ENCODE measurements at places on chromosomes 4 and X.

DNA sequence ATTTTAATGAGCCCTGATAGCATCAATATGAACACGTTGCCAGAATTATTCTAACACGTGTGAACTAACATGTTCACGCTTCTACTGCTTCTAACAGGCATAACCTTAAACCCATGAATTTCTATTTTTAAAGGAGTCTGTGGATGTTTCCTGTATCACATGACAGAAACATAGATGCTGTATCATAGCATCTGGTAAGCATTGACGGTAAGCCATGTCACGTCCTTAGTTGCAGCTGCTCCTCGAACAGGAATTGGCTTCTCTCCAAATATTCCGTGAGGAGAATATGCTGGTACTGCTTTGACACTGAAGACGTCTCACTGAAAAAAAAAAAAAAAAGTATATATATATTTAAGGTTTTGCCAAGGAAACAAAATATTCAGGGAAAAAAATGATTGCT, 105.1 kb upstream of the MXRA5 start:
- DNase-seq, result no peak

DNA sequence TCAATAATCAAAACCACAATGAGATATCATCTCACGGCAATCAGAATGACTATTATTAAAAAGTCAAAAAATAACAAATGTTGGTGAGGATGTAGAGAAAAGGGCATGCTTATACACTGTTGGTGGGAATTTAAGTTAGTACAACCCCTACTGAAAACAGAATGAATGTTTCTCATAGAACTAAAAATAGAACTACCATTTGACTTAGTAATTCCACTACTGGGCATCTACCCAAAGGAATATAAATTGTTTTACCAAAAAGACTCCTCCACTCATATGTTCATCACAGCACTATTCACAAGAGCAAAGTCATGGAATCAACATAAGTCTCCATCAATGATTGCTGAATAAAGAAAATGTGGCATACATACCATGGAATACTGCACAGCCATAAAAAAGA, 278.1 kb upstream of the ARSJ start:
- DNase-seq, result no peak

DNA sequence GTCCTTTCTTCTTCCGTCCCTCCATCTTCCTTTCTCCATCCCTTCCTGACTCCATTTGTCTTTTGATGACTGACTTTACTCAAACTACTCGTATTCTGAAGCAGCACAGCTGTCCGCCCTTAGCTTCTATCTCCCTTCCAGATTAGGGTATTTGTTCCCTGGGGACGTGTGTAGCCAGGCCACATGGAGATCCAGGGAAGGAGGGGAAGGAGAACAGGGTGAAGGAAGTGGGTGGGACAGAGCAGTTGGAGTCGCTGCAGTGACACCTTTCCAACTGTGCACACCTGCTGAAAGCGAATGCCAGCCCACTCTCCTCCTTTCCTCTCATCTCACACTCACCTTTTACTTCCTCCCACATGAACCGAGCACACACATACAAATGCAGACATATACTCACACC, 323.8 kb downstream of the DCTD start:
- DNase-seq, result no peak

DNA sequence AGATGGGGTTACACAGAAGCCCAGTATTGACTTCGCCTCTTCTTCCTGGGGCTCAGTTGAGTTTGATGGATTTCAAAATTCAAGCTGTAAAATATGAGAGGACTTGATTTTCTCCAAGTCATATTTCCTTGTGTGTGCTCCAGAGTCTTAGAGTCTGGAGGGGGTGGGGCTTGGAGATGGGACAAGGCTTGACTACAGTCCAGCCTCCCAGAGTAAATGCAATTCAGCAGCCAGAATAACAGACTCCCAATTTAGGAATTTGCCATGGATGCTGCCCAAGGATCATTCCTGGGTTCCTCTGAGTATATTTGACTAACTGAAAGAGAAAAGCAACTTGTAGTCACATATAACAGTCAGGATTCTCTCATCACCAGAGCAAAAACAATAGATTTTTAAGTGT, 53.7 kb upstream of the RBPJ start:
- no peak for DNase-seq

DNA sequence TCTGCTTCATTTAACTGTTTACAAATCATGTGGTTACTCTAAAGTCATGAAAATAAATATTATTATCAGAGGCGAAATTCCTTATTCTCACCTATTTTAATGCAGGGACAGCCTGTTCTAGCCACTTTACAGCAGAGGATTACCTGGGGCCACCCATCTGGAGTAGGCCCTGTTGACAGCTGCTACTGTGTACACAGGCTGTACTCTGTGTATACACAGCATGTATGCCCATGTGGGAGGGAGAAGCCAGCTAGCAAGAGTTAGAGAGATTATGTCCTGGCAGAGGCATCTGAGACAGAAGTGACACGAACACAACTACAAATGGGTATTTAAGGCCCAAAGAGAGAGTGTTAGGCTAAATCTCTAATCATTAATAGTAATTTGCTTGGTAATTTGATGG, 62.1 kb downstream of the GPRIN3 start:
- no peak for DNase-seq

DNA sequence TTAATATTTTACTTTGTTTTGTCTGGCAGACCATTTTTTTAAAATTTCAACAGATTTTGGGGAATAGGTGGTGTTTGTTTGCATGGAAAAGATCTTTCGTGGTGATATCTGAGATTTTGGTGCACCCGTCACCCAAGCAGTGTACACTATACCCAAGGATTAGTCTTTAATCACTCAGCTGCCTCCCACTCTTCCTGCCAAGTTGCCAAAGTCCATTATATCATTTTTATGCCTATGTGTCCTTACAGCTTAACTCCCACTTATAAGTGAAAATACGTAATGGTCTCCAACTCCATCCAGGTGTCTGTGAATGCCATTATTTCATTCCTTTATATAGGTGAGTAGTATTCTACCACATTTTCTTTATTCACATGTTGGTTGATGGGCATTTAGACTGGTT, 281.7 kb upstream of the GK2 start:
- no peak for DNase-seq

- DNase-seq, result no peak
Observed at GRCh38 chrX:33385546-33385945, 174.2 kb upstream of the DMD start.

- DNase-seq, result no peak
Observed at GRCh38 chr4:123064390-123064789, 142.0 kb upstream of the NUDT6 start.

DNA sequence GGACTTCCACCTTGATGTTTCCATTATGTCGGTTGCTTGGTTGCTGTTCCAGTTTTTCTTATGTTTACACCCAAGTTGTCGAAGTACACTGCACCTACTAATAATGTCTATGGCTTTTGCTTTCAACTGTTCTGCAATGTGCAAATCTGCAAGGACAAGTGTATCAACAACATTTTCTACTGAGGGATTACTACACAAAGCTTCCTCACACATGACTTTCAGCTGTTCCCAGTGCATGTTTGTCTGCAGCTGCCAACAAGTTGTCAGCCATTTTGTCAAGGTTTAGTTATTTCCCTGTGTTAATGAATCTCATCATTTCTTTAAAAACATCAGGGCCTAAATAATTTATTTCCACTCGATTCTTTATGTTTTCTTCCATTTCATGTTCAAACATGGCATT, 45.4 kb upstream of the UGT2A3 start:
- DNase-seq, result no peak

DNA sequence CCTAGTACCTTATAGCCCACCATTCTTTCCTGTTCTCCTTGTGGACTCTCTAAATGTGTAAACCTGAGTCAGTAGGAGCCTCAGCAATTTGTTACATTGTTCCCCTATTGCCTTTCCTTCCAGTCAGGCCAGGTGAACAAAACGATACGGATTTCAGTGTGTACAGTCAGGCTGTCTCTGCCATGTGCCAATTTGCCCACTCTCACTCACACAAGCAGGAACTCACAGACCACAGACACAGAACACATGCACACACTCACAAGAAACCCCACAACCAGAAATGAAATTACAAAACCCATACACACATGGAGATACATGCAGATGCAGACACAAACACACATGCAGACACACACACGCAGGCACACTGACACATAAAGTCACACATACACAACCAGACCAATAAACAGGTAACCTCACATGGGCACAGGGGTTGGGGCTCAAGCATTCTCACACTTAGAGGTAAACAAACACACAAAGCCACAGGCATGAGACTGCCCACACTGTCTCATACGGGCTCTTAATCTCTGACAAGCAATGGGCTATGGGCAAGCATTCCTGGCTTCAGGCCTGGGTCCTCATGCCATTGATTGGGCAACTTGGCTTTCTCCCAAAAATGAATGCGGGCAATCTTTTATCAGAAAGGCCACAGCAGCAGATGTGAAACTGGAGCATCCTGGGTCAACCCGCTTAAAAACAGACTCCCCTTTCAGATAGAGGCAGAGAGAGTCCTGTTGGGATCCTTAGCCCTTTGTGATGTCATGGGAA, 68.7 kb downstream of the NBDY start:
- no peak for DNase-seq

DNA sequence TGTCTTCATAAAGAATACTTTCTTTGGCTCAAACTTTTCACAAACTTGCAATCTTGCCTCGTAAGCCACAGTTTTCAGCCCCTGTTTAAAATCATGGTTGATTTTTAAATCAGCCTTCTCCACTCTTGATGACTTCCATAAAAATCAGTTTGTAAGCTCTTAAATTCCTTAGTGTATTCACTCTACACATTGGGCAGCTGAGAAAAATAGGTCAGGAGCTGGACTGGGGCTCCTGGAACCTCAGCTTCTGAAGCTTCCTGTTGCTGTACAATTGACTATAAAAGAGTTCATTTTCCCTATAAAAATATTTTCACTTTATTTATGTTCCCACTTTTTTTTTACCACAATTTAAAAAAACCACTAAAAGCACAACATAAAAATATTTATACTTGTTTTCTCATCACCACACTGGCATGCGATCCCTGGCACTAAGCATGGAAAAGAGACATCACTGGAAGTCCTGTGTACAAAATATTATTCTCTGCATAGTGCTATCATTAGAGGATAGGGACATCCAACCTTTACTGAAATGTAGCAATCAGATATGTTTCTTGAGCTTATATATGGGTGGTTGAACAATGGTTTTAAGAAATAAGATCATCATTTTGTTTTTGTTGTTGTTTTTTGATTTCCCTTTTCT, 345.7 kb downstream of the FBXO8 start:
- no peak for DNase-seq

GRCh38 chr4:56531823-56532222, 26.2 kb downstream of the ARL9 start:
- DNase-seq, result no peak

Measured in CD4-positive, alpha-beta T cell treated with Interleukin-21 for 1 hour (primary cell).